Progenitor cell of endocrine pancreas (in vitro differentiated cells): ENCODE measurements at places on chromosomes 1 and 21. TPM values are rescaled to one million over a fixed set of nuclear protein-coding genes. Genes with fewer than 3 reads are reported as not detected.
A peak's percentile ranks its signal among the peaks of the same experiment; 100 is the strongest.

DNA sequence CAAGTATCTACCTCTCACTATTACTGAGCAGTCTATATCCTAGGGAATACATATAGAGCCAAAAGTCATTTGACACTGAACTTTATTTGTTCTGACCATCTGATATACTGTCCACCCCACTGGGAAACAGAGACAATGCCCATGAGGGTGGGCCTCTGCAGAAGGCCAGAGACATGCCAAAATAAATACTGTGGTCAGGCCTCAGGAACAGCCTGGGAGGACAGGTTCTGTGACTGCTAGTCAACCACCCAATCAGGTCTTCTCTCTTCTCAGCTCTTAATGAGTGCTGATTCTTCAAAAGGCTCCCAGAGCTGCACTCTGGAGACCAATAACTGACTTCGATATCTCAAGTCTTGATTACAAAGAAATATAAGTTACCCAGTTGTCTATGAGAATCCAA, 5.5 kb upstream of the ANKRD35 start:
- H3K36me3 ChIP-seq = no peaks in the 10 kb centered on the region
- peaks cover 33% of the 10 kb centered on the region for H3K4me1 ChIP-seq
- peaks cover 8% of the 10 kb centered on the region for H3K27me3 ChIP-seq
- H3K4me3 ChIP-seq = no peak overlapping the region
- peak overlapping the region; percentile 45 for H3K27ac ChIP-seq
- DNase-seq = no peak

GRCh38 chr1:103514920-103515503, 10.5 kb upstream of the RNPC3 start:
- no peak for DNase-seq
- H3K36me3 ChIP-seq = peaks cover 4% of the 10 kb centered on the region
- no peak overlapping the region for H3K27ac ChIP-seq
- H3K4me1 ChIP-seq = no peaks in the 10 kb centered on the region
- no peak overlapping the region for H3K4me3 ChIP-seq

GRCh38 chr1:224211206-224211962, 28.3 kb downstream of the DEGS1 start:
- peaks cover 19% of the 10 kb centered on the region for H3K4me1 ChIP-seq
- no peaks in the 10 kb centered on the region for H3K36me3 ChIP-seq
- no peaks in the 10 kb centered on the region for H3K27me3 ChIP-seq
- H3K27ac ChIP-seq = no peak overlapping the region

- peaks cover 23% of the 10 kb centered on the region for H3K36me3 ChIP-seq
- no peaks in the 10 kb centered on the region for H3K27me3 ChIP-seq
- H3K27ac ChIP-seq = peak overlapping the region; percentile 77
- no peak for DNase-seq
Observed at GRCh38 chr1:8465692-8466091, 147.8 kb downstream of the SLC45A1 start.

KRTAP19-5 gene
- total RNA-seq = not detected in 2 replicates

DNA sequence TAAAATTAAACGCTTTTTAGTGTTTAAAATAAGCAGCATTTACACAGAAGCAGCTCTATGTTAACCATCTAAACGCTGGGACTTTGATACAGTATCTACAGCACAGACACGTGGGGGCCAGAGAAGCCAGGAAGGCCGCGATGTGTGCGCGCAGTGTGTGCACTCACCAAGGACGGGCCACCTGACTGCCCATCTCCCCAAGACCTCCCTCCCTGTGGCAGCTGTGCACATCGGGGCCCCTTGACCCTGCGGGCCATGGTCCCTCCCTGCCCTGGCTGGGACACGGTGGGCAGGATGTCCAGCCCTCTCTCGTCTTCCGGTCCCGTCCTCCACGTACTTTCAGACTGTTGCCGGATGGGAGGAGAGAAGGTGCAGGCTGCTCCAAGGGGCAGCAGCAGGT, 4.2 kb downstream of the TAS1R3 start:
- no peaks in the 10 kb centered on the region for H3K27me3 ChIP-seq
- no peaks in the 10 kb centered on the region for H3K4me1 ChIP-seq
- peak overlapping the region; percentile 37 for H3K27ac ChIP-seq
- H3K36me3 ChIP-seq = peaks cover 2% of the 10 kb centered on the region
- no peak for DNase-seq
- no peak overlapping the region for H3K4me3 ChIP-seq

DNA sequence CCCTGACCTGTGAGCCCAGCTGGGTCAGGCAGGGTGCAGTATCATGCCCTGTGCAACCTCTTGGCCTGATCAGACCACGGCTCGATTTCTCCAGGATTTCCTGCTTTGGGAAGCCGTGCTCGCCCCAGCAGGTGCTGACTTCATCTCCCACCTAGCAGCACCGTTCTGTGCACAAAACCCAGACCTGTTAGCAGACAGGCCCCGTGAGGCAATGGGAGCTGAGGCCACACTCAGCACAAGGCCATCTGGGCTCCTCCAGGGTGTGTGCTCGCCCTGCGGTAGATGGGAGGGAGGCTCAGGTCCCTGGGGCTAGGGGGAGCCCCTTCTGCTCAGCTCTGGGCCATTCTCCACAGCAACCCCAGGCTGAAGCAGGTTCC, 29.6 kb downstream of the SLC19A1 start:
- peaks cover 17% of the 10 kb centered on the region for H3K36me3 ChIP-seq
- peaks cover 12% of the 10 kb centered on the region for H3K4me1 ChIP-seq
- no peak overlapping the region for H3K4me3 ChIP-seq
- no peak overlapping the region for H3K27ac ChIP-seq
- H3K27me3 ChIP-seq = no peaks in the 10 kb centered on the region

DNA sequence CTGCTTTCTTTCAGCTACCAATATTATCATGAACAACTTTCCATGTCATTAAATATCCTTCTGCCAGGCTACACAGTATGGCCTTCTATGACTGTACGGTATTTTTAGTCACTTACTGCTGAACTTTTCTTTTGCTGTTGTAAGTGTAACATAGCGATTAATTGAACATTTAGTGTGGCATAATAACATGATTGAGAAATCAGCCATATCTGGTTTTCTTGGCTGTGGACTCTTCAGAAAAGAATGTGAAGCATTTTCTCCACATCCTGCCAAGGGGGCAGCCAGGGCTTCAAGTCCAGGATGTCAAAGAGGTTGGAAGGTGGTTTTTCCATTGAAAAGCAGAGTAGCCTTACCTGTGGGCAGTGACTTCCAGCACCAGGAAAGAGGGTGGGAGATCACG, 8.8 kb upstream of the AHCYL1 start:
- no peaks in the 10 kb centered on the region for H3K36me3 ChIP-seq
- no peak overlapping the region for H3K27ac ChIP-seq
- peaks cover 5% of the 10 kb centered on the region for H3K4me1 ChIP-seq
- H3K27me3 ChIP-seq = no peaks in the 10 kb centered on the region
- DNase-seq = no peak

IGFN1 gene
- total RNA-seq = 0.38 and 0.44 TPM in 2 replicates

GJB5 gene
- total RNA-seq = not detected in 2 replicates

ADGRL2 gene
- 70.8 and 75.1 TPM in 2 replicates for total RNA-seq

RUNX3 gene
- total RNA-seq = 0.07 TPM in 1 of 2 replicates, not detected in the other

GRCh38 chr1:221780175-221780574, 38.3 kb upstream of the DUSP10 start:
- peaks cover 3% of the 10 kb centered on the region for H3K27me3 ChIP-seq
- H3K4me1 ChIP-seq = peaks cover 7% of the 10 kb centered on the region
- no peak overlapping the region for H3K27ac ChIP-seq
- no peak for DNase-seq
- H3K4me3 ChIP-seq = no peak overlapping the region
- no peaks in the 10 kb centered on the region for H3K36me3 ChIP-seq

DNA sequence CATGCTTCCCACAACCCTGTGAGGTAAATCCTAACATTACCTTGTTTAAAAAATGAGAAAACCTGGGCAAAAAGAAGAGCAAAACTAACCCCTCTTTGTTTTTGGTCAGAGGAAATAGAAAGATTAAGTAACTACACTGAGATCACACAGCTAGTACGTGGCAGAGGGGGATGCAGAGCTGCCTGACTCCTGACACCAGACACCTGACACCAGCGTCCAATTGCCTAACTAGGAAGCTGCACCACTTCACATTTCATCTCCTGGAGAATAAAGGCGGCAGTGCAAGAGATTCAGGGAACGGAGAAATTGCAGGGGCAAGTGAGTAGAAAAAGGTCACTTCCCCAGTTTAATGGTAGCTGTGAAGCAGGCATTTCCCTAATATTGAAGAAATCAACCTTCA, 229.3 kb upstream of the PTBP2 start:
- H3K36me3 ChIP-seq = no peaks in the 10 kb centered on the region
- no peak for DNase-seq
- H3K27ac ChIP-seq = no peak overlapping the region

BSND gene
- not detected in 2 replicates for total RNA-seq

- H3K27ac ChIP-seq = peak overlapping the region; percentile 25
- H3K4me3 ChIP-seq = no peak overlapping the region
- DNase-seq = peak; percentile 25
- peaks cover 4% of the 10 kb centered on the region for H3K36me3 ChIP-seq
Observed at GRCh38 chr1:2091611-2092604, 41.7 kb downstream of the PRKCZ start.
